ENCODE measurements at places on chromosomes 16 and 17.

- no peak for DNase-seq
Observed at GRCh38 chr16:1614456-1615102, 2.4 kb downstream of the CRAMP1 start.

GRCh38 chr16:48892893-48893292 is 282.9 kb upstream of the N4BP1 start:
- no peak for DNase-seq

DNA sequence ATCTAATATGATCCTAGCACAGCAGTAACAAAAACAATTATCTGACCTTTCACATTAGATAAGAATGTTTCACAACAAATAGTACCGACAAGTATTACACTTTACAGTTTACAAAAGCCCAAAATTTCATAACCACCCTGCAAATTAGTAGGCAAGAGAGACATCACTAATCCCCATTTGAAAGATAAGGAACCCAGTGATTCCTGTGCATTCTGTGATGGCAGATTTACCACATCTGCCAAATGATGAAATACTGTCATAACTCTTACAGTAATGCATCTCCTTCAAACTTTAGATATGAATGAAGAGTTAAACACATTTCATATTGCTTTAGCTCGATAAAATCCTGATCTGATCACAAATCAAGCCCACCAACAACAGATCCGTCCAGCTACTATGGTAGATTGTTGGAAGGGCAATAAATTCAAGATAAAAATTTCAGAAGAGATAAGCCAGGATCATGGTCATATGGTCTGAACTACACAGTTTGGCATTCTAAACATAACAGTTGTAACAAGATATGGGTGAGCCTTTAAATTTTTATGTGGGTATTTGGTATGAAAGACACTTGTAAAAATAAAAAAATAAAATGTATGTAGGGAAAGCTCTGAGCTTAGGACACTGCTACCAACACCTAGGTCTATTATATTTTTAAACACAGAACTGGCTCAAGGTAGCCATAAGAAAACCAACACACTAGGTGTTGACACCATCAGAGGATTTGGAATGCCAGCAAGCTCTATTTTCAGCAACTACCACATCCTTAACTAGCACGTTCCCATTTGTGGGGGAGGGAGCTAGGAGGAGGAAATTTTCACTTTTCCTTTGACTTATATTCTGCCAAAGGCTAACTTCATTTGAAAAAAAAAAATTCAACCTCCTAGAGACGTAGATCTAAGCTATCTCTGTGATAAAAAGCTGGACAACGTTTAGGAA is 9.3 kb downstream of the YWHAE start:
- DNase-seq, result no peak

DNA sequence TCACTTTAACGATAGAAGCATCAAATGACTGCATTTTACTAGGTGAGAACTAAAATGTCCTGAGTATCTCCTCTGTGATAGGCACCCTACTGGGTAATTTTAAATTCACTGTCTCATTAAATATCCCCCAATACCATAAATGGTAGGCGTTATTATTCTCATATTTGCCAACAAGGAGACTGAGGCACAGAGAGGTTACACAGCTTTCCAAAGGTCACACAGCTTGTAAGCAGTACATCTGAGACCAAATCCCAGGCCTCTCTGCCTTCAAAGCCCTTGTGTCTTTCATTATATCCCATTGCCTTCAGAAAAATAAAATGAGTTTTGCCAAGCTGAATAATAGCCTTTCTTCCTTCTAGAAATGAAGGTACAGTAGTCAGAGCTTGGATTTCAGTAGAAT is 502.6 kb downstream of the HAPSTR1 start:
- DNase-seq, result no peak

- no peak for DNase-seq
Observed at GRCh38 chr17:12081720-12082119, 61.0 kb downstream of the MAP2K4 start.

DNA sequence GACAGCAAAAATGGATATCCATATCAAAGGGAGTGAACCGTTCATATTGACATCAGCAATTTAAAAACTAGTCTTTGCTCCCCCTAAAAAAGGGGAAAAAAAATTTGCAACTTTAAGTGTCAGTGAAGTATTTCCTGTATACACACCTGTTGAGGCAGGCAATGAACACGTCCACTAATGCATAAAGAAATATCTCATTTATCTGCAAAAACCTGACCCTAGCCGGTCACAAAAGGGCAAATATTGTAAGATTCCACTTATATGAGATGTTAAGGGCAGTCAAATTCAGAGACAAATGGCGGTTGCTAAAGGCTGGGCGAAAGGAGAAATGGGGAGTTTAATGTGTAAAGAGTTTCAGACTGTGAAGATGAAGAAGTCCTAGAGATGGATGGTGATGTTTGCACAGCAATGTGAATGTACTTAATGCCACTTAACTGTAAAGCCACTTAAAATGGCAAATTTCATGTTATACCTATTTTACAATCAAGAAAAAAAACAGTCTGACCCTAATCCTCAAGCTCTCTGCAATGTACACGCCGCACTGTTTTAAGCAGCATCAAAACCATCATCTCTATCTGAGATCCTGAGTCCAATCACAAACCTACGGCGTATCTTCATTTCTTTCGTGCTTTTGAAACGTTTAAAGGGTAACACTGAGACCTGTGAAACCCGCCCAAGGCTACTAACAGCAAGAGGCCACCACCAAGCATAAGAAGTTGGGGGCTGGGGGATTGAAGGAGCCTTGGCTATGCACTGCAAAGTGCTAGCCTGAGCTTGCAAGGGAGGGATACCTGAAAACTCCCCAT is 1.1 kb downstream of the PARN start:
- DNase-seq, result no peak

DNA sequence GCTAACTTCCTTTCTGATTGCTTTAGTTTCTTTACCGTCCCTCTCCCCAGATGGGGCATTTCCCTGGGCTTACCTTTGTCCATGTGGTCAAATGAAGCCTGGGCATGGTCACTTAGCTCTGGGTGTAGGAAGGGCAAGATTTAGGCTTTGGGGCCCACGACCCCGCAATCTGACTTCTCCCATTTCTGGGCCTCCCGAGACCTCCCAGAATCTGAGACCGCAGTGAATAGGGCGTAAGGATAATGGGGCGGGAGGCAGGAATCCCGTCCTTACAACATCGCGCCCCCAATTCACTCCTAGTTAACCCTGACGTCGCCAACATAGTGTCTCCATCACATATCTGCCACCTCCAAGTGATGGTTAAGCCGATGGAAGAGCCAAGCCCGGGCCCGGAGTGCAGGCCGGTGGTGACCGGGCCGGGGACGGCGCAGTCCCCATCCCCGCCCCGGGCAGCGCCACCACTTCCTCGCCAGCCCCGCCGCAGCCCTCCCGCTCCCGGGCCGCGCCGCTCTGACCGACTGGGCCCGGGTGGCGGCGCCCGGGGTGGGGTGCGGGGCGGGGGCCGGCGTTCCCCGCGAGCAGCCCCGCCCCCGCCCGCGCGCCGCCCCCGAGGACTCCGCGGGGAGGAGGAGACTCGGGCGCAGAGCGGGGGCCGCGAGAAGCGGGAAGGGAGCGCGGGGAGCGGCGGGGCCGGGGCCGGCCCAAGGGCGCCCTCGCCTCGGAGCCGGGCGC is at the start of gene RHBDL3:
RHBDL3 (plus strand) TSS at position 641 of the 732 bp plus-strand sequence. CDS start 358 bp downstream, outside the sequence.
- DNase-seq, result peak; percentile 71

- no peak for DNase-seq
Observed at GRCh38 chr17:51653878-51654277, 393.5 kb downstream of the UTP18 start.

- DNase-seq, result no peak
Observed at GRCh38 chr17:7332111-7332510, 3.0 kb upstream of the NEURL4 start.

DNA sequence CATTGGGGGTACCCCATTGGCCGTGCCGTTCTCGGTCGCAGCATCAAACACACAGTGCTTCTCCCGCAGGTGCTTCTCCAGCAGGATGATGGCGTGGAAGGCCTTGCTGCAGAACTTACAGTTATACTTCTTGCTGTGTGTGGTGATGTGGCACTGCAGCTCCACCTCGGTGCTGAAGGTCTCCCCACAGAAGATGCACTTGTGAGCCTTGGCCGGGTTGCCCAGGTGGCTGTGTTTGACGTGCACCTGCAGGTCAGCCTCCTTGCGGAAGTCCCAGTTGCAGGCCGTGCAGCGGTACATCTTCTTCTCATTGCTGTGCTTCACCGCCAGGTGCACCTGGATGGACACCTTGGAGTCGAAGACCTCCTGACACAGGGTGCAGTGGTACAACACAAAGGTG is 219.3 kb downstream of the ZNF423 start:
- no peak for DNase-seq

DNA sequence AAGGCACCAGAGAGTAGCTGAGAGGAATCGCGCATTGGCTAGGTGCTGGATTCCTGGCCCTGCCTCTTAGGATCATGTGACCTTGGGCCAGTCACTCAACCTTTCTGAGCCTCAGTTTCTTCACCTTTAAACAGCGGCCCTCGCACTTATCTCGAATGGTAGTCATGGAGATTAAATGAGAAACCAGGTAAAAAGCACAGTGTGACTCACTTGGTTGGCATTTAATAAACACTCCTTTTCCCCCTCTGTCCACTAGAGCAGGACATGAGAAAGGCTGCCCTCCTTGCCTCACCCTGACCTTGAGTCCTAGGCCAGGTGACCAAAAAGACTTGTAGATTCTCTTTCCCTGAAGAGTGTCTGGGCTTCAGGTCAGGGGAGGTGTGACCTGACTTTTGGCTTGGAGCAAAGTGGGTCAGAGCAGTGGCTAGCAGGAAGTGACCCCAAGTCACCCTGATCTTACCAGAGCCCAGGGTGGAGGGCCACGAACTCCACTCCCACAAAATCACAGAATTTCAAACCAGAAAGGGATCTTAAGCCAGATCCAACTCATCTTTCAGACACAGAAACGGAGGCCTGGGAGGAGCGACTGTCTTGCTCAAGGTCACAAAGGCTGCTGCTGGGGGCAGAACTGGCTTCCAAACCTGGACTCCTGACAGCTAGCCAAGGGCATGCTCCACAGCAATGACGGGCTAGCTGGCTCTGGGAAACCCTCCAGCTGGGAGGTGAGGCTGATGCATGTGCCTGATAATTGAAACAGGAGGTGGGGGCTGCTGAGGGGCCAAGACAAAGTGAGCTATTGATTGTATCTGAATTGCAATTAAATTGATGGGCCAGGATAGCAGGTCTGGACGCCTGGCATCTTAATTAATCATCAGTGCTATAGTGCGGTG is 65.2 kb downstream of the PIPOX start:
- no peak for DNase-seq

- DNase-seq, result no peak
Observed at GRCh38 chr16:14304891-14305460, 233.9 kb downstream of the MRTFB start.

DNA sequence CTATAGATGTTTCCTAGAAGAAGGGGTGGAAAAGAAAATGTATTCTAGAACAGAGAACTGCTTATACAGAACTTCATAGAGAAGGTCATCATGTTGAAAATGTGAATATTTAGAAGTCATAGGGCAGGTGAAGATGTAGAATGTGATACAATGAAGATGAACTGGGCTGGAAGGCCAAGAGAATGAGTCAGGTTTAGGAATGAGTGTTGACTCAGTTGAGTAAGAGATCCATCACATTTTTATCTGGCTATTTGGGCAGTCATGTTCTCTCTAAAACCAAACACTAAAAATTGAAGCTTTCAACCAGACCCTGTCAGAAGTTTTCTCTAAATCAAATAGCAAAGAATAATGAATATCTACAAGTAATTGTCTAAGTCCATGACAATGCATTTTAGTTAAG is 660.5 kb downstream of the KCNJ2 start:
- DNase-seq, result no peak

Data from D721Med (cell line).